ENCODE measurements at places on chromosomes 16 and 17.

GRCh38 chr17:60165971-60166370 is 16.2 kb downstream of the CA4 start:
- DNase-seq, result peak; percentile 37

DNA sequence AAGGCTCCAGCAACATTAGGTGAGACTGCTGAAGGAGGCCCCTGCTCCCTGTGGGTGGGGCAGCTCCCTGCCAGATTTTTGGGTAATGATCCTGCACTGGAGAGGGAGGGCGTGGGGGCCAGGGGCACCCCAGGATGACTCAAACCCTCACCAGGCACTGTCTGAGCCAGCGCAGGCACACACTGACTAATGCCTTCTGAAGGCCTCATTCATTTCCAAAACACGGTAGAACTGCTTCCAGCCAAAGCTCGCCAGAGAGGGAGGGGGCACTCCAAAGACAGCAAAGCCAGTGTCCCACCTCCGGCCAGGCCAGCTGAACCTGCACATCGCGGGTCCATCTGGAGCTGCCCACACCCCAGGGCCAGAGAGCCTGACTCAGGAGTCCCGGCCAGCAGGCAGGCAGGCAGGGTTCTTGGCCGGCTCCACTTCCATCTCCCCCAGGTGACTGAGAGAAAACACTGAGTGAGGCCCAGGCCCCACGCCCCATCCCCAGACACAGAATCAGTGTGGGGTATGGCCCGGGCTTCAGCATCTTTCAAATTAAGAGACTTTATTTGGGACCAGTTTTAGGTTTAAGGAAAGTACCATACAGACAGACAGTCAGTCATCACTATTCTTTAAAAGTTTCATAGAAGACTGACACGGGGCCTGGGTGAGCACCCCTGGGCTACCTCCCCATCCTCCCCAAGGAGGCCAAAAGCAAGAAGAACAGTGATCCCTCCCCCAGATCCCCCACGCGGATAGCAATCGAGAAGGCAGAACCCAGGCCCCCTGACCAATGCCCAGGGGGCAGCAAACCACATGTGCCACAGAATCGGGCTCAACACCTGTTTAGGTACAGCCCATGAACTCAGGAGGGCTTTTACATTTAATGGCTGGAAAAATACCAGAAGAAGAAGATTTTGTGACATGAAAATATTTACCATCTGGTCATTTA is 2.3 kb downstream of the PIEZO1 start:
- DNase-seq, result peak; percentile 84

DNA sequence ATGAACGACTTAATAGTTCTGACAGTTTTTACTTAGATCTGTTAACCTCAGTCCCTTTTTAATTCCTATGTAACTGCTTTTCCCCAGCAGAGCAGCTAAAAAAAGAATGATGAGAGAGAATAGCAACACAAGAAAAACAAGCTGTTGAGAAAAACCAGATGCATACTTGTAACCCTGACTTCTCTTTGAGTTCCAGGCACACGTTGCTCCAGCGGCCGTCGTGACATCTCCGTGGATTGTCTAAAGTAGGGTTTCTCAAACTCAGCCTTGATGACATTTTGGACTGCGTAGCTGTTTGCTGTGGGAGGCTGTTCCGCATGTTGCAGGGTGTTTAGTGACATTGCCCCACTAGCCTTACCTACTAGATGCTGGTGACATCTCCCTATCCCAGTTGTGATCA is 324.0 kb downstream of the SNX29 start:
- DNase-seq, result no peak

- no peak for DNase-seq
These were observed 33.3 kb downstream of the CDRT15 start for GRCh38 chr17:14203388-14203787.

GRCh38 chr16:592518-593306 is 2.8 kb downstream of the RAB40C start:
- no peak for DNase-seq

DNA sequence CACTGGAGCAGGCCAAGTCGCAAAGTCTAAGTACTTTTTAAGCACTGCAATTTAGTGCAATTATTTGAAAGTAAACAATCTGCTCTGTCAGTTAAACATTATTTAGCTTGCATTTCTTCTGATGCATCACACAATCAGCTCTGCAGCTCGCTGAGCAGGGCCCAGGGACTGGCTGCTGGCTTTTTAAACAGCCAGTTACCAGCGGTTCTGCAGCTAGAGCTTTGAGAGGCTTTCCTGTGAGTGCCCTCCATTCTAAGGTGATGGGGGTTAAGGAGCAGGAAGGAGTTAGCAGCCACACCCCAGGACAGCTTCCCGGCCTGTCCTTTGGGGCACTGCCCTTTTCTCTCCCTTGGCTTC is 154.3 kb downstream of the SALL1 start:
- no peak for DNase-seq

Data from stimulated activated CD8-positive, alpha-beta memory T cell treated with anti-CD3 and anti-CD28 coated beads, Interleukin-4, amount 100 ng/mL, for 48 hours (primary cell).